ENCODE measurements at places on chromosomes 1 and 21.

GRCh38 chr1:11516961-11517635 is 38.1 kb downstream of the DISP3 start:
- DNase-seq, result no peak

GRCh38 chr1:68291688-68292384 is 59.5 kb upstream of the WLS start:
- no peak for DNase-seq

- no peak for DNase-seq
Measured at GRCh38 chr21:37227071-37228002, 39.8 kb downstream of the VPS26C start.

GRCh38 chr1:97084546-97084945 is 363.0 kb downstream of the PTBP2 start:
- DNase-seq, result no peak

DNA sequence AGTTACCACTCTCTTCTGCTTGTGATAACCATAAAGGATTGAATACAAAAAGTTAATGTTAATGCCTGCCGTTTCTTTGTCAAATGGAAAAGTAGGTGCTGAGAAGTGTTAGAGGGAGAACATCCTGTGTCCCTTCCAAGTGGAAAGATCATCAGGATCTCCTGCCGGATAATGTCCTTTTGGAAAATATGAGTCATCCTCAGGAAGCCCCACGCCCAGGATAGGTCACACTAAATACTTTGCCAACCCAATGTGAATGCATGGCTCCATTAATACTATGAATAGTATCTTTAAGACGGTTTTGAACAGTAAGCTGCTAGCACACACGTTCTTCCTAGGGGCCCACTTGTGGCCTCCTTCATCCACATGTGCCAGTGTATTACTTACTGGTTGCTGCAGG is 279.5 kb downstream of the ZNF326 start:
- DNase-seq, result no peak

DNA sequence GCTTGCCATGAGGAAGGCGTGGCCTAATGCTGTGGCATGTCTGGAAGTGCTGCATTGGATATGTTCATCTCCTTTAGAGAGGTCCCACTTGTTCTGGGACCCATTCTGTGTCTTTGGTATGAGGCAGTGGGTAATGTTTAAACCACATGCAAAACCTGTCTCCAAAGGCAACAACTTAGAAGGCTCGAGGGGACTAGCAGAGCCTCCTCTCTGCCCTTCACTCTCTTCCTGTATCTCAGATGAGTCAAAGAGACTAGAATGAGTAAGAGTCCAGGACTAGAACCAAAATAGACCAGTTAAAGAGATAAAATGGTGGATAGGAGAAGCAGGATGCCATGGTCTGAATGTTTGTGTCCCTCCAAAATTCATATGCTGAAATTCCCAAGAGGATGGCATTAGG is 220.8 kb upstream of the KIAA0040 start:
- DNase-seq, result no peak

GRCh38 chr21:35681946-35682345 is 378.4 kb downstream of the SETD4 start:
- no peak for DNase-seq

GRCh38 chr1:197178998-197179397 is 32.5 kb upstream of the ASPM start:
- no peak for DNase-seq

DNA sequence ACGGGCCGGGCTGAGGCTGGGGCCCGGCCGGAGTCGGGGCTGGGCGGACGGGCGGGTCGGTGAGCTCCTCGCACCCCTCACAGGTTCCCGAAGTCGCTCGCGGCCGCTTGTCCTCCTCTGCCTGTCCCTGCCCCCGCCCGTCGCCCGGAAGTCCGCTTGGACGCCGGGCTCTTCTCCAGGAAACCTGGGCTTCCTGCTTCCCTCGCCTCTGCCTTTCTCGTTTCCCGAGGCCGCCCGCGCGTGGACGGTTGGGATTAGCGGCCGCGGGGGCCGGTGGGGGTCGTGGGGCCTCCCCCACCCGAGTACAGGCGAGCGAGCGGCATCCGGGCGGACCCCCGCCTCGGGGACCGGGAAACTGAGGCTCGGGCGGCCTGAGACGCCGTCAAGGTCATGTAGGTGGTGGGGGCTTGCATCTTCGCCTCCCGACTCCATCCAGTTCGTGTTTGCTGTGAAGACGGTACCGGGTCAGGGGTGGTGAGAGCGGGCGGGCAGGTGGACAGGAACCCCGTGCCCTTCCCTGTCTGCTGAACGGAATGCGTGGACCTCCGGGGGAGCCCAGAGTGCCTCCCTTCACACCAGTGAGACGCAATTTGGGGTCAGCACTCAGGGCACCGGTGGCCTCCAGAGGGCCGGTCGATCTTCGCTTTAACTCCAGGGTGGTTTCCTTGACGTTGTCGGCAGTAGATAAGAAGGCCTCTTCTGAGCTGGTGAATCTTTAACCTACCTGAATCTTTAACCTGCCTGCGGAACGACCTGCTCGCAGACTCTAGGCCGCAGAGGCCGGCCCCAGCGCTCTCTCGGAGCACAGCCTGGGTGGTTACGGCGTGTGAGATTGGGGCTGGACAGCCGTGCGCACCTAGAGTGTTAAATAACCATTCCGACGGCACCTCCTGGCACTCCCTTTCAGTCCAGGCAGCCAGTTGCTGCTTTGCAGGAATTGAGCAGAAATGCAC is 686 bp downstream of the ARF1 start:
- peak; percentile 51 for DNase-seq

DNA sequence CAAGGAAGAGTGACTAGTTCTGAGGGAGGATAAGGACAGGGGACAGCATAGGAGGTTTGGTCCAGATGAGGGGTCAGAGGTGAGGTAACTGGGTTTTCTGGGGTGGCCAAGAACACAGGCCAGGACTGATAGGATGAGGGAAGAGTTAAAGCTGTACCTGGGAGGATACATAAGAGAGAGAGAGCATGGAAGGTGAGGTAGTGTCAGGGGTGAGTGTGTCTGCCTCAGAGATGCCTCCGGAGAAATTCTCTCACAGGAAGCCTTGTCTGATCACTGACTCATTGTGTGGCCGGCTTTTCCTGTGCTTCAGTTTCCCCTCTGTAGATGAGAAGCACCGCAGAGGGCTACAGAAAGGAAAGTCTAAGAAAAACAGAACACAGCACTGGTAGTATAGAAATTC is 40.2 kb downstream of the FASLG start:
- DNase-seq, result no peak

GRCh38 chr21:44924606-44925377 is 4.1 kb upstream of the ITGB2 start:
- DNase-seq, result no peak

DNA sequence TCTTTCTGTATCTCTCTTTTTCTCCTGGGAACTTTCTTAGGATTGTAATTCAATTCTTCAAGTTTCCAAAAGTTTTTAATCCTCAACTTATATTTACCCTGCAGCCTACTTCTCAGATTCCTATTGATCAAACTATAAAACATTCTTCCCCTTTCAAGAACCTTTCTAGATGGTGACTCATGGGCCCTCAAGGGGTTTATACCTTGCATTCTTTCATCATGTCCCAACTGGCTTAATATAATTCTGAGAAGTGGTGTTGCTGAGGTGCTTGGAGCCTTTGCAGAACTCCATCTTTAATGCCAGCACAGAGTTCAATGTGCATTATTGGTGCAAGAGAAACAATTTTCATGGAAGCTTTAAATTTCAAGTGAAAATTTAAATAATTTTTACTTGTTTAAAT is 273.4 kb downstream of the VAV3 start:
- DNase-seq, result no peak

GRCh38 chr1:32896451-32896850 is 4.7 kb downstream of the TMEM54 start:
- no peak for DNase-seq

- DNase-seq, result no peak
Measured at GRCh38 chr1:12138196-12139168, 28.3 kb upstream of the TNFRSF1B start.

GRCh38 chr1:238141353-238141752 is 250.6 kb upstream of the ZP4 start:
- no peak for DNase-seq

DNA sequence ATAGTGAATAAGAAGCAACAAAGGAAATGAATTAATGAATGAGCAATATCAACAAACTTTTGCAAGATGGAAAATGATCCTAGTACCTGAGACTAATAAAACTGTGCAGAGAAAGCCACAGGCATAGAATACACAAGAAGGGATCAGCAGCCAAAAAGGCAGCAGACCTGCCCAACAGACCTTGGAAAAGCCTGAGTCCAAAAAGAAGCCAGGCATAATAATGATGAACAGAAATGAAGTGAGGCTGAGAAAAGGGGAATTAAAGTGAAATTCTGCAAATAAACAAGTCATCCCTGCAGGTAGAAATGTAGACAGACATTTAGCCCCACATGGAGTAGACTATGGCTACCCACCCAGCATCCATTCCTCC is 10.3 kb upstream of the PHTF1 start:
- no peak for DNase-seq

- DNase-seq, result no peak
Measured at GRCh38 chr21:31284797-31285397, 59.2 kb downstream of the TIAM1 start.

DNA sequence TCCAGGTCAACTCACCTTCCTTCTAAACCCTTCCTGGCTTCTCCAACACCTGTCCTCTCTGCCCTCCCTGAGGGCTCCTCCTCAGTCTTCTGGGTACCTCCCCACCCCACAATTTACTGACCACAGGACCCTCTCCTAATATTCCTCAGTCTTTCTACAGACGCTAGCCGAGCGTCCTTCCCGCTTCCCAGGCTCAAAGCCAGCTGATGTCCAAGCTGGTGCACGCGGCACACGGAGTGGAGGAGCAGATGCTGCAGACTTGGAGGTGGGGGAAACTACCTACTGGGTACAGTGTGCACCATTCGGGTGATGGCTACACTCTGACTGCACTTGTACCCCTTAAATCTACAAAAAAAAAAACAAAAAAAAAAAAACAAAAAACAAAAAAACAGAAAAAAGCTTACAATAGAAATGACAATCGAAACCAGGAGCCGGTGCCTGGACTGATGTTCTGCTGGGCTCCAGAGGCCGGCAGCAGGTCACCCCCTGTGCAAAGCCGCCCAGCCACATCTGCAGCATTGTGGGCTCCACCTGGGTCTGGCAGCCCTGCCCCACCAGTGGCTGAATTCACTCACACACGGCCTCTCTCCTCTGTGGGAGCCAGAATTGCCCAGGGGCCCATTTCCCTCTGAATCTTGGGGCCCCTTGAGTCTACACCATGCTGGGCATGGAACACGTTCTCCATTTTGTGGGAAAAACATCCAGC is 7.0 kb downstream of the TRIM11 start:
- no peak for DNase-seq

- DNase-seq, result no peak
Measured at GRCh38 chr1:159902541-159902940, 2.6 kb upstream of the CFAP45 start.

GRCh38 chr1:16289959-16290358 is 53.0 kb upstream of the CPLANE2 start:
- no peak for DNase-seq

DNA sequence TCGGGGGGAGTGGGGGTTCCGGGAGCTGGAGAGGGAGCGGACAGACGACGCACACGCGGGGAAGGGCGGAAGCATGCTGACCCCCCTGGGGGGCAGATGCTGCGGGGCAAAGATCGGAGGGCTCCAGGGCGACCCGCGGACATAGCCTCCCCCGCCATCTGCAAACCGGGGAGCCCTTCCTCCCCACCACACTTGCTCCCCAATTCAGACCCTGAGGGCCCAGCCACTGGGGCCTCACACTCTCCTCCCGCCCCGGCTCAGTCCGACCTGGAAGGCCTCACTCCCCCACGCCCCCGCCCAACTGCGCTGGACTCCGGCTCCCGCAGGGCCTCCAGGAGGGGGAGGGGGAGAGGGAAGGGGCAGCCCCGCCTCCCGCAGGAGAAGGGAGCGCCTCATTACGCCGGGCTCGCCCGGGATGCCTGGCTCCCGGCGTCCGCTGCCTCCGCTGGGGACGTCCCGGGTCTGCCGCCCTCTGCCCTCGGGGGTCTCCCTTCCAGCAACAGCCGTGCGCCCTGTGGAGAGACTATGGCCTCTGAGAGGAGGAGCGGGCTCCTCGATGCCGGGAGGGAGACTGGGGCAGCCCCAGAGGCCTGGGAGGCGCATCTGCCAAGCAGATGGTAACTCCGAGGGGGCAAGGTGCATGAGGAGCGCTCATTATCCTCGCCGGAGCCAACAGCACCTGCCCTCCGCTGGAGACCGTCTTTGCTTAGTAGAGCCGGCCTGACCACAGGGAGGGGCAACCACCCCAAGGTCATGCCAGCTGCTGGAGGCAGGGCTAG is 636 bp upstream of the CAMK2N1 start:
- DNase-seq, result no peak

GRCh38 chr1:118486199-118486598 is 301.2 kb upstream of the SPAG17 start:
- no peak for DNase-seq

GRCh38 chr1:24154215-24154614 is 11.3 kb upstream of the IL22RA1 start:
- no peak for DNase-seq

DNA sequence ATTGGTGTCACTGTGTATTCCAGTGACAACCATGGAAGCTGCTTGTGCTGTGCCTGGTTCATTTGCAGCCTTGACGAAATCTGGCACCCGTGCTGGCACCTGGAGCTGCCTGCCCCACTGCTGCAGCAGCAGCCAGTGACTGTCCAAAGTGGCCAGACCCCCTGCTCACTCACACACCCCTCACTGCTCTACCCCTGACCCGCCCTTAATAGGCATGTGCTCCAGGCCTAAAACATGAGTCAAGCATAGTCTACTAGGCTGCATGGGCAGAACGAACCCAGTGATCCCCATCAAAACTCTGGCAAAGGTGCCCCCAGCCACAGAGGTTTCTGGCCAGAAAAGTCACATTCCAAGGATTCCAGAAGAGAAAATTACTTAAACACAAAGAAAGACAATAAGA is 7.7 kb downstream of the PRAMEF1 start:
- DNase-seq, result no peak

- DNase-seq, result no peak
Measured at GRCh38 chr1:100325415-100326324, 26.6 kb upstream of the CDC14A start.

DNA sequence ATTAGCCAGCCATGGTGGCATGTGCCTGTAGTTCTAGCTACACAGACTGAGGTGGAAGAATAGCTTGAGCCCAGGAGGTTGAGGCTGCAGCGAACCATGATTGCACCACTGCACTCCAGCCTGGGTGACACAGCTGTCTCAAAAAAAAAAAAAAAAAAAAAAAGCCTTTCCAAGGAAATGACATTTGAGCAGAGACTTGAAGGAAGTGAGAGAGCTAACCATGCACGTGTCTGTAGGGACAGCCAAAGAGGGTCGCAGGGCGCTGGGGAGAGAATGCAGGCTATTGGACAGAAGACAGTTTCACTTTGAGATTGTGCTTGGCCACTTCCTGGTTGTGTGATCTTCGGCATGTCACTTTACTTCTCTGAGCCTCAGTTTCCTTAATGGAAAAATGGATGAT is 6.8 kb downstream of the HCRTR1 start:
- DNase-seq, result no peak

- DNase-seq, result no peak
Measured at GRCh38 chr1:17588048-17588871, 48.8 kb downstream of the ARHGEF10L start.

DNA sequence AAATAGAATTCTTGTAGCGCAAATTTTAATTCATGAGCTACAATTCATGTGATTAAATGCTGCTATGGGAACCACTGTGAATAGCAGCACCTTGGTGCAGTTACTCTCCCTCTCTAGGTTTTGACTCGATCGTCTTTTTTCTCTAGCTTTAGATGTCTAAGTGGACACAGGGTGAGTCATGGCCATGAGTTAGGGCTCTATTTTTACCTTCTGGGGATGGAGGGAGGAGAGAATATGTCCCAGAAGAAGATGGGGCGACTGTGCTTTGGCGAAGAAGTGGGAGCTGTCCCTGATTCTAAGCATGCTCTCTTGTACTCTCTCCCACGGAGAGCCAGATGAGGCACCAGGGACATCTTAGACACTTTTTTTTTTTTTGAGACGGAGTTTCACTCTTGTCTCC is 1.6 kb upstream of the OR2B11 start:
- DNase-seq, result no peak
